ENCODE measurements at places on chromosomes 5 and 9. TPM values are rescaled to one million over a fixed set of nuclear protein-coding genes. Genes with fewer than 3 reads are reported as not detected.

- no peak for DNase-seq
These were observed 5.3 kb downstream of the IRX4 start for GRCh38 chr5:1877103-1878049.

GRCh38 chr9:135732569-135733257 lies 30.7 kb downstream of the KCNT1 start:
- no peak for DNase-seq

GRCh38 chr5:88875341-88876234 lies 7.4 kb downstream of the MEF2C start:
- no peak for DNase-seq

The KCNT1 gene
- total RNA-seq, result 0.12 TPM
